ENCODE measurements at places on chromosomes 6 and 20. TPM values are rescaled to one million over a fixed set of nuclear protein-coding genes. Genes with fewer than 3 reads are reported as not detected.

The VWA7 gene
- total RNA-seq: 0.19 TPM

The PPARD gene
- total RNA-seq: 41.1 TPM

The OR2B6 gene
- not detected for total RNA-seq

The SLC35D3 gene
- not detected for total RNA-seq

The SUMO4 gene
- 0.16 TPM for total RNA-seq

The PPDPF gene
- total RNA-seq: 298 TPM

The ZBTB46 gene
- total RNA-seq: 0.78 TPM

The ZNF292 gene
- total RNA-seq: 4.2 TPM

The COL19A1 gene
- not detected for total RNA-seq

The TMEM74B gene
- 0.39 TPM for total RNA-seq

The SGK2 gene
- not detected for total RNA-seq

The UNC5CL gene
- 0.62 TPM for total RNA-seq

The SLC26A8 gene
- not detected for total RNA-seq

The PAK5 gene
- not detected for total RNA-seq
